ENCODE measurements at places on chromosomes 4 and X.

GRCh38 chr4:183337349-183337748 lies 15.1 kb upstream of the CLDN24 start:
- DNase-seq, result no peak

- DNase-seq, result no peak
These were observed 42.1 kb upstream of the ANKRD50 start for GRCh38 chr4:124754681-124755080.

DNA sequence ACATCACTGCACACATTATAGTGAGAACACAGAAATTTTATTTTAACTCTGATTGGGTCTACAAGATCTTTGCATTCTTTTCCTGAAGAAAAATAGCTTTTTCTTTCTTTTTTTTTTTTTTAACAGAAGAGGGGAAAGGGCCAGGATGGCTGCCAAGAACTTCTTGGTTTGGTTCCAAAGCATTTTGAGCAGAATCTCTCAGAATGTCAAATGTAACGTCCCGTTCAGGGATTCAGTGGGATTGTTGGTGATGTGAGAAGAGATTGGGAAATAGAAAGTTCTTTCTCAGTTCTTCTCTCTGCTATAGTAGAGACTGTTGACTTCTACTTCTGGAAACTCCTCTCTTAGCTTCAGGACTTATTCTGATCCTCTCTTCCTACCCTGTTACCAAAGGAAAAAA lies 70.9 kb upstream of the CBR4 start:
- no peak for DNase-seq

DNA sequence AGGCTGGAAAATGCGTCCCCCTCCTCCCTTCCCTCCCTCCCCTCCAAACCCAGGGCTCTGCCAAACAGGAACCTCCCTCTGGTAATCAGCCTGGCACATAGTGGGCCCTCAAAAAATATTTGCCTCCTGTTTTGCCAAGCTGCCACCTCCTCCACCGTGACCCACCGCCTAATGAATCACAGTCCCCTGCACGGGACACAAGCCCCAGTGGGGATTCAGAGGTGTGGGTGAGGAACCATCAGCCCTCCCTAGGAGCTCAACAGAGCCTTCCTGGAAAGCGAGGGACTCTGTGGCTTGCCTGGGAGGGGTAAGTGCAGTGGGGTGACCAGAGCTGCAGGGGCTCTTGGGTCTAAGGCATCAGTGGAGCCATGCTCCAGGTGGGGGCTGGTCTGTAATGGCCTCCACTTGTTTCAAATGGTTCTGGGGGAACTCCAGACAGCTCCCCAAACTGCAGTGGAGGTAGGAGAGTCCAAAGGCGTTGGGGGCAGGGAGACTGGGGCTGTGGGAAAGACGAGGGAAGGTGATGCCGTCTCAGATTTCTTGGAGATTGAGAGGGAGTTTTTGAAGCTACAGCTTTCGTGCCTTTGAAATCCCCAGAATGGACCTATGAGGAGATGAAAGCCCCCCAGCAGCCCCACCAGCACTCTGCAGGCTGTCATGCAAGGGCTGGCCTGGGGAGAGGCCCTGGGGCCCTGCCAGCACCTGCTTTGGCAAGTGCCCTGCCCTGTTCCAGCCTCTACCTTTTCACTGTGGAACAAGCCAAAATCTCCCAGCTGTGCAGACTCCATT lies 1.0 kb upstream of the PPP2R2C start:
- DNase-seq, result no peak

- DNase-seq, result no peak
These were observed 207.1 kb downstream of the ZNF330 start for GRCh38 chr4:141427726-141428296.

GRCh38 chr4:47945930-47946726 lies 31.7 kb upstream of the NFXL1 start:
- DNase-seq, result no peak

DNA sequence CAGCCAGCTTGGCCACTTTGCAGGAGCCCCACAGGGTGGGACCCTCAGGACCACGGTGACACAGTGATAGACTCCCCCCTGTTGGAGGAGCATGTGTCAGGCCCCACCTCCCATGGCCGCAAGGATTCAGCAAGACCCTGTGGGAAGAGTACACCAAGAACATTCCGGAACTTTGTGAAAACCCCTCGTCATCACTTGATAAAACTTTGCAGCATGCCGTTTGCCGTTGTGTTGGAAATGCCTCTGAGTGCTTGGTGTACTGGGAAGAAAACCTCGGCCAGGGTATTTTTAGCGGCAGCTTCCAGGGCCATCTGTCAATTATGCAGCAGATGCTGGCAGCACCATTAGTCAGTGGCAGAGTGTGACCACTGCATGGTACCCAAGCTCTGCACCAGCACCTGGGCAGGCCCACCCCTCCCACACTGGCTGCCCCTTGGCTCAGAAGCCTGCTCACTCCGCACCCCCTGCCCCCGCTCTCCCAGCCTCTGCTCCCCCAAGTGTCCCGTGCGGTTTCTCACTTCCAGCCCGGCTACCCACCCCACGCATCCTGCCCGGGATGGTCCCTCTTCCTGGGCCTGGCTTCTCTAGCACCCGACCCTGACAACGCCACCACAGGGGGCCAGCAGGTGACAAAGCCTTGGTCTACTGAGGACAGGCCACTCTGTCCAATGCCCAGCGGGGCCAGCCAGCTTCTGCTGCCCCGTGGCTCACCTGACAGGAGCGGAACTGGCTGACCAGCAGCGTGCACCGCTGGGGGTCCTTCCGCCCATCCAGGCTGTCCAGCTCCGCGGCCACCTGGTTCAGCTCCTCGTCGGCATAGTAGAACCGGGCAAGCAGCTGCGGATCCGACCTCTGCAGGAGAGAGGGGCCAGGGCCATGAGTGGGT lies 65.0 kb downstream of the ZFYVE28 start:
- DNase-seq, result no peak

DNA sequence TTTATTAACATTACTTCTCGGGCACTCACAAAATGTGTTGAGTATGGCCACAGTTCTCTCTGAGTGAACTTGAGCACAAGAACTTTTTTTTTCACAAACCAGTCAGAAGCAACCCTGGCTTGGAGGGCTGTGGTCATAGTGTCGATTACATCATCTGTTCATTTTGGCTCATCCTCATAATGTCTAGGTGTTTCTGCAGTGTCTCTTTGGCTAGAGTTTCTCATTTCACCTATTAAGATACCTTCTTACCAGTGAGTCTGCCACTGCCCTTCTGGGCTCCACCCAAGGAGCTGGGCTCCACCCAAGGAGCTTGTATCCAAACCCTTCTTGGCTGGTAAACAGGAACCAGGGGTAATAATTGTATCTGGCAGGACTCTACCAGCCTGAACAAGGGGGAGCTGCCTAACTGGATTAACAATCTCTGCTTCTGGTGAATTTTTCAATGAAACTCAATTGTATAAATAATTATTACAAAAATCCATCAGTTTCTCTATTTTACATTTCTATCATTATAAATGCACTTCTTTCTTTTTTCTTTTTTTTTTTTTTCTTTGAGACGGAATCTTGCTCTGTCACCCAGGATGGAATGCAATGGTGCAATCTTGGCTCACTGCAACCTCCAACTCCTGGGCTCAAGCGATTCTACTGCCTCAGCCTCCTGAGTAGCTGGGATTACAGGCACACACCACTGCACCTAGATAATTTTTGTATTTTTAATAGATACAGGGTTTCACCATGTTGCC lies 667.7 kb upstream of the SLIT2 start:
- DNase-seq, result no peak

- DNase-seq, result no peak
These were observed 88.0 kb downstream of the ATP11C start for GRCh38 chrX:139844884-139845283.

GRCh38 chrX:33923262-33923661 lies 208.9 kb downstream of the FAM47A start:
- no peak for DNase-seq

DNA sequence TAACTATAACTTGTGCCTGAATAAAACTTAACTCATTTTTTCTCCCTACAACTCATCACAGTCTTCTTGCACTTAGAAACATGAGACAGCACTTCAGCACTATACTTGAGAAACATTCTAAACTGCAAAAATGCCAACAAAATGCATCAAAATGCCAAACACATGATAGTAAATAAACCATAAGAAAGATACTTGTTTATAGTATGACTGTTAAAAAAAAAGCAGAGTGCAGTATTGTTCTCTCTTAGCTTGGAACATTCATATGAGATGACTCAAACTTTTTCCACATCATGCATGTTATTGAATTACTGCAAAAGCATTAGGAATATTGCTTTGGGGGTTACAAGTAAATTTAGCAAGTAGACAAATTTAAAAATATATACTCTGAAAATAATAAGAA lies 135.7 kb upstream of the ANXA10 start:
- DNase-seq, result no peak

DNA sequence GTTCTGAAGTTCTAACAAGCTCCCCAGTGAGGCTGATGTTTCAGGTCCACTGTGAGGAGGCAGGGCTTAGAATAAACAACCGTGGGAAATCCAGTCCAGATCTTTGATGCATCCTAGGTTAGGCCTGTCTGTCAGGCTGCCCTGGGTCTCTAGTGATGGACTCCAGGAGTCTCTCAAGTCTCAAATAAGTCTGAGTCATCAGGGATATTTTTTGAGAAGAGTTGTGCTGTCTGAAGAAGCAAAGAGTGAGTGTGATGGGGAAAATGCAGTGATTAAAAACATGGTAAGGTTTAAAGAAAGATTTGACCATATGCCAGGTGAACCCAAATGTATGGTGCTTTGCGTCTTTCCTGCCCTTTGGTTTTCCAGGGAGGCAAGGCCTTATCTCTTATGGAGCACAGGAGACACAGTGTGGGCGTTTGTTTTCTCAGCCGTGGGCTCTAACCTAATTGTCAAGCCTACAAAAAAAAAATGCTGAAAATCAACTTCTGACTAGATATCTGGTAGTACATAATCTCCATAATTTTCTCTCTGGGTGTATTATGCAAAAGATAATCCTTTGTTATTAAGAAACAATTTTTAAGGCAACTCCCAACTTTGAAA lies 100.7 kb downstream of the PTTG2 start:
- no peak for DNase-seq

- DNase-seq, result peak; percentile 81
These were observed at the start of gene SMIM14 for GRCh38 chr4:39638354-39639239. Gene SMIM14 (minus strand): TSS chr4:39638865. CDS start chr4:39605145, 33,720 bp downstream.

- DNase-seq, result no peak
These were observed 180.8 kb upstream of the ANXA3 start for GRCh38 chr4:78370631-78371372.

DNA sequence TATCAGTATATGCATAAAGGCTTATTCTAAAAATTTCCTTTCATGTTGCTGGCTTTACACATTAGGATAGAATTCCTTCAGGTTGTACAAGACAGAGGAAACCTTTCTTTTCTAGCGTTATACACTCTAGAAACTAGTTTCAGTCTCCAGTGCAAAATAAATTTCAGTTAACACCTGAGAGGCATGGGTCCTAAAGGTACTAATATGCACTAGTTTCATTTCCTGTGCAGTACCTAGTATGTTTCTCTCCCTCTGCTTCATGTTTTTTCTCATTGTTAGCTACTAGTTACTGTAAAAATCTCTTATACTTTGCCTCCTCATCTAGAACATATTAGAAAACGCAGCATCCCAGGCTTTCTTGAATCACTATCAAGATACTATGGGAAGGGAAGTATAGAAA lies 54.0 kb downstream of the SNX25 start:
- no peak for DNase-seq

GRCh38 chr4:173703021-173703420 lies 173.0 kb upstream of the HAND2 start:
- DNase-seq, result no peak

DNA sequence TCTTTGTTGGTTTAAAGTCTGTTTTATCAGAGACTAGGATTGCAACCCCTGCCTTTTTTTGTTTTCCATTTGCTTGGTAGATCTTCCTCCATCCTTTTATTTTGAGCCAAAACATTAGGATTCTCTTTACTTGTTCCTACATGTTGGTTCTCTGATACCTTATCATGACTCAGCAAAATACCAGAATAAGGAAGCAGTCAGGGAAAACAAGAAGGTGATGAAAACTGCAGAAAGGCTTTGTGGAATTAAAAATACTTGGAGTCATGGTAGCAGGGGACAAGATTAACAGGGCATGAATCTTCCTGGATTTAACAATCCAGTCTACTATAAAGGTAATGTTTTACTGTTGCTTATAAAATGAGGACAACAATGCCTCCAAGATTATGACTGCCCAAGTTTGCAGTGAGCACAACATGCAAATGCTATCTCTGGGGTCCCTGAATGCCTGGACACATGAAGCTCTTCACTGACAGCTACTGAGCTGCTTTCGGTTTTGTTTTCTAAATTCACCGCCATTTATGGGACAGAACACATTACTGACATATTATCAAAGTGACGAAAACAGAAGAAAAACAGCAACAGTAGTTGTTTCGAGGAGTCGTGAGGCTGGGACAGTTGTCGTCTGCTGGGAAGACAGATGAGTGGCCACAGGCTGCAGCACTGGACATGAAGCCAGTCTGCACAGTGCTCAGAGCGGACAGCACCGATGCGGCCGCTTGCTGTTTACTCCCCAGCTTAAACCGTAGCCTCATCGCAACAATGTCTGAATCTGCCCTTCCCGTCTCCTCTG lies 174.5 kb upstream of the DKK2 start:
- DNase-seq, result no peak

DNA sequence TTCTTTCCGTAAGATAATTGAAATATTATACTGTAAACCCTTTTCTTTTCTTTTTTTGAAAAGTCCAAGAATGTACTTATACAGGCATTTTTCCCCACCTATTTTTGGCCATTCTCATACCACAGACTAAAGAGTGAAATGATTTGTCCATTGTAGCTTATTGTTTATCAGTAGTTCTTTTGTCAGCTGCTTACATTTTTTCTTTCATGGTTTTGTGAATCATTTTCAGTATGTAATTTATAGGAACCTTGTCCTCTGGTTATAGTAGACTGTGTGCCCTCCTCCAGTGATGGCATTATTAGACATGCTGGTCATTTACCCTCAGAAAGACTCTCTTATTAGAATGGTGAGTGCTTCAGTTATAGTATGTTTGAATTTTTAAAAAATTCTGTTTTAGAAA lies 56.7 kb downstream of the CCKAR start:
- no peak for DNase-seq

DNA sequence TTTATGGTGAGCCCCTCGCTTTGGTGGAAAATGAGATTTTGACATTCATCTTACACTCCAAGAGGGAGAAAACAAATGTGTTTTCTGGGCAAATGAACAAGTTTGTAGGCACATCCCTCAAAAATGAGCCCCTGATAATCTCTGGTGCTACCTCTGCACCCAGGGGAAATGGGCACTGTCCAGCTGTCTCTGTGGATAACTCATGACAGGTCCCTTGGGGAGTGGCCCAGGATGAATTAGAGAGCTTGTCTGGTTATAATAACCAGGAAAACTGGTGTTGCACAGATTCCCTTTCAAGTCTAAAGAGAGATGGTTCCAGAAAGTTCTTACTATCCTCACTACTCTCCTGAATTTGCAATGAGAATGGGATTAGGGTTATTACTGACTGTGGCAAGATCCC lies 7.5 kb downstream of the RASL11B start:
- DNase-seq, result no peak

Data from stimulated activated CD4-positive, alpha-beta T cell treated with anti-CD3 and anti-CD28 coated beads, Interleukin-2, amount 100 ng/mL, for 48 hours (primary cell).